ENCODE measurements at places on chromosomes 4 and X.

GRCh38 chr4:72919937-72920336 lies 149.6 kb downstream of the COX18 start:
- DNase-seq, result no peak

DNA sequence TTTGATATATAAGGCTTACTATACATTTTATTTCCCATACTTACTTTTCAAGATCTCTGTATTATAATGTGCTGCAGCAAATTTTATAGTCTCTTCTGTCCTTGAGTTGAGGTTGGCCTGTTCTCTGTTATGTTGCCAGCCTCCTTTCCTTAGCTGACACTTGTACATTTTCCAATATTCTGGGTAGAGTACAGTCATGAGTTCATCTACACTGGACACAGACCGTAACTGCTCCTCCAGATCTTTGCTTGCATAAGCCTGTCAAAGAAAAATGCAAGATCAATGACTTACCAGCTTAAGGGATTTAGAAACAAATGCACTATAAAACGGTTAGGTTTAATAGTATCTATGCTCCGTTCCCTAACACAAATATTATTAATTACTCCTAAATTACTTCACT lies 63.2 kb downstream of the VEGFC start:
- no peak for DNase-seq

DNA sequence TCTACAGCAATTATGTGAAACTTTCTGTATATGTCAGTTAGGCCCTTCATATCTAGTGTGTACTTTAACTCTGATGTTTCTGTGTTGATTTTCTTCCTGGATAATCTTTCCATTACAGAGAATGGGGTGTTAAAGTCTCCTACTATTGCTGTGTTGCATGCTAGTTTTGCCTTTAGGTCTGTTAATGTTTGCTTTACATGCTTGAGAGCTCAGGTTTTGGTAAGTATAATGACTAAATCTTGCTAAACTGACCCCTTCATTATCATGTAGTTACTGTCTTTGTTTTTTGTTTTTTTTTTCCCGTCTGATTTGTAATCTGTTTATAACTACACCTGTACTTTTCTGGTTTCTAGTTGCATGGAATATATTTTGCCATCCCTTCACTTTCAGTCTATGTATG lies 63.6 kb upstream of the UGT2B15 start:
- no peak for DNase-seq

- no peak for DNase-seq
These were observed 443.0 kb downstream of the GPM6A start for GRCh38 chr4:175369087-175369486.

GRCh38 chr4:154560824-154561231 lies 2.0 kb upstream of the FGB start:
- no peak for DNase-seq

DNA sequence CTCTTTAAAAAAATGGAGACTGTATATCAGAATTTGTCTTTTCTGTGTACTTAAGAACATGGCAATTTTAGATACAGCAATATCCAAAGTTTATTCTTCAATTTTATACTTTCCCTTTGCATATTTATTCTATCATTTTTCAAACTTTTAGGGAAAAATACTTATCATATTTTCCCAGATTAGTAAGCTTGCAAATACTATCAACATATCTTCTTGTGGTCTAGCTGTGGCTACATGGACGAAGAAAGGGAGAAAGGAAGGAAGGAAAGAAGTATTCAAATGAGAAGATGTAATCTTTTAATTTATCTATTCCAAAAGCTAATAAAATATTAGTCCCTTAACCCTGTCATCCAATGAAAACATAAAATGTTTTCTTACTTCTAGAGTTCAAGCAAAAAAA lies 797.8 kb upstream of the GALNTL6 start:
- no peak for DNase-seq

GRCh38 chrX:50691820-50692219 lies 122.2 kb downstream of the SHROOM4 start:
- no peak for DNase-seq

DNA sequence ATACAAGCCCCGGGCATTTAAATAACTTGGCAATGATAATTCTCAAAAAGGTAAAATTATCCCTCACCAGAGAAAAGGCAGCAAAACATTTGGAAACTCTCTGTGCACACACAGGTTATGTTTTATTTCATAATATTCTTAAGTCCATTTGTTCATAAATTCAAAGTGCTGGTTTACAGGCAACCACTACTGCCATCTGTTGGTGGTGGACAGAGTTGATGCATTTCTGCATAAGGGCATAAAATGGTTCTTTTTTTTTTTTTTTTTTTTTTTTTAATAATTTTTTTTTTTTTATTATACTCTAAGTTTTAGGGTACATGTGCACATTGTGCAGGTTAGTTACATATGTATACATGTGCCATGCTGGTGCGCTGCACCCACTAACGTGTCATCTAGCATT lies 31.5 kb upstream of the IL21 start:
- DNase-seq, result no peak
